Activated T-cell treated with anti-CD3 and anti-CD28 coated beads, Interleukin-2, amount 50 U/mL, for 1 hour (primary cell): ENCODE measurements at places on chromosomes 11 and 22.

GRCh38 chr11:8332196-8332595 lies 68.5 kb upstream of the LMO1 start:
- no peak for DNase-seq

- DNase-seq, result no peak
These were observed 11.9 kb downstream of the BAIAP2L2 start for GRCh38 chr22:38098410-38099249.

GRCh38 chr22:31275018-31275417 lies 17.3 kb downstream of the PIK3IP1 start:
- no peak for DNase-seq

DNA sequence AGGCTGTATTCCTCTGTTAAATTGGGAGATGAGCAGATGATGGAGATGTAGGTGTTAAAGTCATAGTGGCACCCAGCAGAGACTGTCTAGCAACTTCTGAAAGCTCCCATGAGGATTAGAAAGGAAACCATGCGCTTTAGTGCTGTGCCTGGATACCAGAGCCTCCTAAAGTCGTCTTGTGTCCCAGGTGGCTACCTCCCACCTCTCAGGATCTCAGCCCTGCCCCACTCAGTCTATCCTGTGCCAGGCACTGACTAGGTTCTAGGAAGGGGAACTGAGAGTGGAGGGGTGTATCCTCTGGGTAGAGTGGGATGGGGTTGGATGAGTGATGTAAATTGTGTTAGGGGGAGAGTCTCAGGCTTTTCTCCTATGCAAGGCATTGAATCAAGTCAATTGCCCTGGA lies 60.2 kb downstream of the KIAA1671 start:
- DNase-seq, result no peak

GRCh38 chr11:69904161-69904973 lies 85.2 kb upstream of the FGF3 start:
- DNase-seq, result no peak

GRCh38 chr11:45106440-45106839 lies 40.0 kb upstream of the PRDM11 start:
- DNase-seq, result no peak

DNA sequence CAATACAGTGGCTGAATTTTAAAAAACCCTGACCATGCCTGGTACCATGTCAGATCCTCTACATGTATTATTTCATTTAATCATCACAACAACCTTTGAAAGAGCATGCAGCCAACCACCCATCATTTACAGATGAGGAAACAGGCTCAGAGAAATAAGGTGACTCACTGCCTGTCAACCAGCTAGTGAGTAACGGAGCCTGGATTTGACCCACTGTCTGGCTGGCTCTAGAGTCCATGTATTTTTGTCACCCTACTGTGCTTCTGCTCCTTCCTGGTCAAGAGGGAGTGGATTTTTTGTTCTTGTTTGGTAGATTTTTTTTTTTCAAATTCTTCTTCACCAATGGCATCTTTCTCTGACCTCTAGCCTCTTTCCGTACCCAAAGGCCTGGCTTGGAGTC lies 77.4 kb downstream of the CWC15 start:
- DNase-seq, result no peak

GRCh38 chr11:101215069-101215468 lies 85.5 kb upstream of the PGR start:
- no peak for DNase-seq

DNA sequence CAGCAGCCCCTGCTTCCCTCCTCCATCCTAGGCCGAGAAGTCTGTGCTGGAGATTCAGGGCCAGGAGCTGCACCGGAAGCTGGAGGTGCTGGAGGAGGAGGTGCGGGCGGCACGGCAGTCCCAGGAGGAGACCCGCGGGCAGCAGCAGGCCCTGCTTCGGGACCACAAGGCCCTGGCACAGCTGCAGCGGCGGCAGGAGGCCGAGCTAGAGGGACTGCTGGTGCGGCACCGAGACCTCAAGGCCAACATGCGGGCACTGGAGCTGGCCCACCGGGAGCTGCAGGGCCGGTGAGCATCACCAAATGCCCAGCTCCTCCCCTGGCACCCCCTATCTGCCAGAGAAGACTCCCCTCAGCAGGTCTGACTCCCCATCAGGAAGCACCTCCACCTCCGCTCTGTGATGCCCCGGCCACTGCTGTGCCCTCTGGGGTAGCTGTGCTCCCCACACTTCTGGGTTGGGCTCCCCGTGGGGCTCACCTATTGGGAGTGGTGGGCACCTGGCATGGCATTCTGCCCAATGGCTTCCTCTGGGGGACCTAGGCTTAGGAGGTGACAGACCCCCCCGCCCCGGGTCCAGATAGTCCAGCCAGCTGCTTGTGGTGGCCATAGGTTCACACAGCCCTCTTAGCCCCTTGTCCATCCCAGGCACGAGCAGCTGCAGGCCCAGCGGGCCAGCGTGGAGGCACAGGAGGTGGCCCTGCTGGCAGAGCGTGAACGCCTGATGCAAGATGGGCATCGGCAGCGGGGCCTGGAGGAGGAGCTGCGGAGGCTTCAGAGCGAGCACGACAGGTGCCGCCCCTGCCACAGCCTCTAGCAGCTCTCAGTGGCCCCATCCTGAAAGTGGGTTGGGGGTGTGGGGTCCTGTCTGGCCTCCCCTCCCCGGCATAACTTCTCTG lies 6.6 kb upstream of the RPS6KA4 start:
- no peak for DNase-seq

DNA sequence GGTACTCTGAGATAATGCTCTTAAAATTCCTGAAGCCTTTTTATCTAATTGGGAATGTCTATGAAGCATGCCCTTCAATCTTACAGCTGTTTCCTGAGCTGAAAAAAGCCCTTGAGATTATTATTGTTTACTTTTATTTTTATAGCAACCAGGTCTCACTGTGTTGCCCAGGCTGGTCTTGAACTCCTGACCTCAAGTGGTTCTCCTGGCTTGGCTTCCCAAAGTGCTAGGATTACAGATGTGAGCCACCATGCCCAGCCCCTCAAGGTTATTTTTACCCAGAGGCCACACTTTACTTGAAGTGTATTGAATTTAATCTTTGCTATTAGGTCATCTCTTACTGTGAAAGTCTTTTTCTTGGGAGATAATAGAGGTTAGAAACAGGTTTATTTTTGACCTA lies 7.0 kb upstream of the SWAP70 start:
- no peak for DNase-seq

DNA sequence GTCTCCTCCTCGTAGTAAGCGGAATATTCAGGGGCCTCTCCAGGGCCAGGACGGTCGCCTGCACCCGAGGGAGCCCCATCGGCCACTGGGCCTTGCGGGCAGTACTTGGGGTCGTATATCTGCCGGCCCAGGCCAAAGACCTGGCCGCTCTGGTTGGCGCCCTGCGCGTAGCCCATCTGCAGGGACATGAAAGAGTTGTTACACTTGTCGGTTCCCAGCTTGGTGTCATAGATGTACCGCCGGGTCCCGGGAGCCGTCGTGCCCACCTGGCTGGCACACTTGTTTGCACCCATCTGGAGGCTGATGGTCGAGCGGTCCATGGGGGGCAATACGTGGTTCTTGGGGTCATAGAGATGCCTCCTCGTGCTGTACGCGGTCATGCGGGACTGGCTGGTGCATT lies 19.4 kb upstream of the SPATA19 start:
- no peak for DNase-seq

DNA sequence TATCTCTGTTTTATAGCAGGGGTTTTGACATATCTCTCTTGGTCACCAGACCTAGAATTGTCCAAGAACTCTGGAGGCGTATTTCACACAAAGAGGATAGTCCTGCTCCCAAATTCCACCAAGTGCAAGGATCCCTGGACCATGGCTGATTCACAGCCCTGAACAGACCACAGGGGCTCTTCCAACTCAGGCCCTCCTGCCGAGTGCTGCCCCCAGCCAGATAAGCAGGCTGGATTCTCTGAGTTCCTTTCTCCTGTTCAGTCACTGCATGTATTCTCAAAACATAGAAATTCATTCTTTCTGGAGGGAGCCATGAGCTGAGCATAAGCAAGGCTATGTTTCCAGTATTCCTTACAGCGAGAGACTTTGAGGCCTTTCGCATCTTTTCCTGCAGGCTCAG lies 13.4 kb upstream of the PLEKHB1 start:
- no peak for DNase-seq

- no peak for DNase-seq
These were observed 2373.1 kb upstream of the RAG2 start for GRCh38 chr11:38971141-38971540.

- DNase-seq, result no peak
These were observed 42.6 kb upstream of the TUB start for GRCh38 chr11:8038393-8038792.

GRCh38 chr22:31020334-31020733 lies 51.3 kb downstream of the TUG1 start:
- DNase-seq, result no peak

- DNase-seq, result no peak
These were observed 33.9 kb downstream of the SWAP70 start for GRCh38 chr11:9697766-9698165.

- DNase-seq, result no peak
These were observed 975.6 kb downstream of the BRD1 start for GRCh38 chr22:48851933-48852549.

DNA sequence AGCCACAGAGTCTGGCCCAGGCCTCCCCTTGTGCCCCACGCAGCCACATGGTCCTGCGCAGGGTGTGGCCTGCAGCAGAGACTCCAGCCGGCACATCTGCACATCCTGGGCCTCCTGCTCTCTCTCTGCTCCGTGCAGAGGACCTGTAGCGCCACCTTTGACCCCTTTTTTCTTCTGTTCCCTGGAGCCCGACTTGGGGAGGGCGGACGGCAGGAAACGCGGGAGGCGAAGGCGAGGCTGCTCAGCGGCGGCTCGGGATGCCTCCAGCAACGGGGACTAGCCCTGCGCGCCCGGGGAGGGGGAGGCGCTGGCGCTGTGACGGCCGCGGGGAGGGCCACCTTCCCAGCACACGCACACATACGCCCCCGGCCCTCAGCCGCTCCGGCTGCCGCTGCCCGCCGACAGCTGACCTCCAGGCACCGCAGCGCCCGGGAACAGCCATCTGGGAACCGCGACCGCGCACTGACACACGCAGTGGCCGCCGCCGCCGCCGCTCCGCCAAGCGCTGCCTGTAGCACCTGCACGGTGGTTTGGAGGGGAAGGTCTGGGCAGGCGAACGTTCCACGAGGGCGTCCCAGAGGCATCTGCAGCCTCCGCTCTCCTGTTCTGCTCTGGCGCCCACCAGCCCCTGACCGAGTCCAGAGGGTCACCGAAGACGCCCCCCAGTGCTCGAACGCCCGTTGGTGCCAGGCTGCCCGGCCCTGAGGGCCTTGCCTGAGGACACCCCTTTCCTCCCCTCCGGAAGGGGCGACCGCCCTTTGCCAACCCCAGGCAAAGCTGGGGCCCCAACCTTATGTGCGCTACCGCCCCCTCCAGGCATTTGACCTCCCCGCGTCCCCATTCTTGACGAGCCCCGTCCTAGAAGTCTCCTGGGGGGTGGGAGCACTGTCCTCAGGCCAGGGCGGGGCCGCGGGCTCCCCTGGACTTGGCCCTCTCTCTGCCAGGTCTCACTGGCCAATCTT lies 16.9 kb upstream of the C22orf42 start:
- DNase-seq, result no peak

GRCh38 chr22:17997456-17997855 lies 26.9 kb downstream of the MICAL3 start:
- DNase-seq, result no peak

DNA sequence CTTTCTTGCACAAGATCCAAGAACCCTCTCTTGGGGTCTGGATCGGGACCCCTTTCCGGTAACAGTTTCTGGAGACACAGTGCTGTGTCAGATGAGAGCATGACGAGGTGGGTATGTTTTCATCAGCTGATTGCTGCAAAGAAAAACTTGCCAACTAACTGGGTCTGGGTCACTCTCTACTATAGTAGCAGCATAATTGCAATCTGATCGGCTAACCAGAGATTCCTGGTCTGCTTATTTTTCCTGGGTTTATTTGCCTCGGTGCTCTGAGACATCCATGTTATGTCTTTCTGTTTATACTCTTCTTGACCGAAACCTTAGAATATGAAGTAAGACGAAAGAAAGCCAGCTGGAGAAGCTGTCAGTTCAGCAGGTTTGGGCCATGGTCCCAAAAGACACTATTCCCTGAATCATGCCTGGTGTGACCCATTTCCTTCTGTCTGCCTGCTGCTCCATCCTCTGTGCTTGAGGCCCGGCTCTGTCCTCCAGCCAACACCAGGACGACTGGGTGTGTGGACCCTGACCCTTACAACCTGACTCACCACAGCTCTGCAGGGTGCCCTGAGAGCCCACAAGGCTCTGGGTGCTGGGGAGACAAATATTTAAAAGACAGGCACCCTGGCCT lies 24.1 kb upstream of the CLMP start:
- no peak for DNase-seq

DNA sequence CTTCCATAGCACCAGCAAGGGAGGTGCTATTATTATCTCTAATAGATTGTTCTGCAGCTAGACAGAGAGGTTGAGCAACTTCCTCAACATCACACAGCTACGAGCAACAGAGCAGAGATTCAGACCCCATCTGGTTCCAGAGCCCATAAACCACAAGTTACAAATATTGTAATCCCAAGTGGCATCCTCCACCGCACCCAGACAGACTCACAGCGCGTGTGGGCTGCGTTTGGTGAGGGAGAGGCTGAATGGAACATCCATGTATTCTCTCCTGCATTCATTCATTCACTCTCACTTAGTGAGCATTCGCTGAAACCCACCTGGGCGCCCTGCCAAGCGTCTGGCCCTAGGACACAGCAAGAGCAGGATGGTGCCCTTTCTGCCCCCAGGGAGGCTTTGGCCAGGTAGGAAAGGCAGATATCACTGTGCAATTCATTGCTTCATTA lies 33.5 kb downstream of the LIF start:
- no peak for DNase-seq

GRCh38 chr11:13074714-13075464 lies 65.8 kb downstream of the RASSF10 start:
- no peak for DNase-seq

DNA sequence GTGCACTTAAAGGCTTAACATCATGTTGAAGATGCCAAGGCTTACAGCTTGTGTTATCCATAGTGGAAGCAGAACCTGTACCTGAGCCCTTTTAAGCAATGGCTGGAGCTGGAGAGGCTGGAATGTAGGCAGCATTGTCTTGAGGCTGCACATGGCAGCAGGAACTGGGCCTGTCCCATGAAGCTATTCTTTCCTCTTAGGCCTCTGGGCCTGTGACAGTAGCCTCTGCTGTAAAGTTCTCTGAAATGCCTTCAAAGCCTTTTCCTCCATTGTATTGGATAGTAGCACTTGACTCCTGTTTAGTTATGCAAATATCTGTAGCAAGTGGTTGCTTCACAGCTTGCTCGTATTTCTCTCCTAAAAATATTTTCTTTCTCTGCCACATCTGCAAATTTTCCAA lies 127.4 kb upstream of the ANO5 start:
- DNase-seq, result no peak

DNA sequence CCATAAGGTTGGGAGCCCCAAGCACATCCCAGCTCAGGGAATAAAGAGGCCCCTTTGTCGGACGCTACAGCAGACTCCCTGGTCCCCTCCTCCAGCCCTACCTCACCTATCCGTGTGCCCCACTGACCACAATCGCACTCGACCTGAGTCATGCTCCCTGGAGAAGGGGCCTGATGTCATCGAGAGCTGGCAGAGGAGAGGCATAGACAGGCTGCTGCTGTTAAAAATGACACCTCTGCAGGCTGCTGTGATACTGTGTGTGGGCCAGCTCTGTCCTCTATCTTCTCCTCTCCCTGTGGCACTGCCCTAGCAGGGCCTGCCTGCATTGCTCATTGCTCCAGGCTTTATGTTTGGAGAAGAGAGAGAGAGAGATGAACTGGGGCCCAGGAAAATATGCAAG lies 123.4 kb upstream of the SYT13 start:
- no peak for DNase-seq
